ENCODE measurements at places on chromosomes 2 and 18.

- DNase-seq = no peak
Observed at GRCh38 chr2:73614105-73614504, 28.1 kb downstream of the NAT8 start.

DNA sequence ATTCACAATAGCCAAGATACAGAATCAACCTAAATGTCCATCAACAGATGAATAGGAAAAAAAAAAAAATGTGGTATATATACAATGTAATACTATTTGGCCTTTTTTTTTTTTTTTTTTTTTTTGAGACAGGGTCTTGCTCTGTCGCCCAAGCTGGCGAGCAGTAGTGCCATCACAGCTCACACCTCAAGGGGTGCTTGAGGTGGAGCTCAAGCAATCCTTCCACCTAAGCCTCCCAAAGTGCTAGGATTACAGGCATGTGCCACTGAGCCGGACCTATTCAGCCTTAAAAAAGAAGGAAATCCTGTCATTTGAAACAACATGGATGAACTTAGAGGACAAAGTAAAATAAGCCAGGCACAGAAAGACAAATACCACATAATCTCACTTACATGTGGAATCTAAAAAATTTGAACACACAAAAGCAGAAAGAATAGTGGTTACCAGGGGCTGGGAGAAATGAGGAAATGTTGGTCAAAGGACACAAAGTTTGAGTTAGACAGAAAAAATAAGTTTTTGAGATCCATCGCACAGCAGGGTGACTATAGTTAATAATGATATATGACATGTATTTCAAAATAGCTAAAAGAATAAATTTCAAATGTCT lies 26.0 kb downstream of the TLK1 start:
- DNase-seq = no peak

- no peak for DNase-seq
Observed at GRCh38 chr2:218888341-218888740, 7.7 kb downstream of the WNT10A start.

DNA sequence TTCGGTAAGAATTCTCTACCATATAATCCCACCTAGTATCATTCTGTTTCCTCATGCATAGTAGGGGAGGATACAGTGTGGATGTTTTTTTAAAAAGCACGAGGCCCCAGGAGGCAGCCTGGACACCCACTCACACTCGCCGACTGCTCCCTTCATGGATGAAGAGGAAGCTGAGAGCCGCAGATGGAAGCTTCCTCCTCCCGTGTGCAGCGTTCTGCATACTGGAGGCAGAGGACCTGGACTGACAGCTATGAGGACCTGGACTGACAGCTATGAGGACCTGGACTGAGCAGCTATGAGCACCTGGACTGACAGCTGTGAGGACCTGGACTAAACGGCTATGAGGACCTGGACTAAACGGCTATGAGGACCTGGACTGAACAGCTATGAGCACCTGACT lies 234.4 kb downstream of the NDUFA10 start:
- DNase-seq = no peak

GRCh38 chr2:162013514-162014475 lies 60.2 kb downstream of the DPP4 start:
- no peak for DNase-seq

- DNase-seq = no peak
Observed at GRCh38 chr2:42464631-42465030, 29.2 kb downstream of the KCNG3 start.

DNA sequence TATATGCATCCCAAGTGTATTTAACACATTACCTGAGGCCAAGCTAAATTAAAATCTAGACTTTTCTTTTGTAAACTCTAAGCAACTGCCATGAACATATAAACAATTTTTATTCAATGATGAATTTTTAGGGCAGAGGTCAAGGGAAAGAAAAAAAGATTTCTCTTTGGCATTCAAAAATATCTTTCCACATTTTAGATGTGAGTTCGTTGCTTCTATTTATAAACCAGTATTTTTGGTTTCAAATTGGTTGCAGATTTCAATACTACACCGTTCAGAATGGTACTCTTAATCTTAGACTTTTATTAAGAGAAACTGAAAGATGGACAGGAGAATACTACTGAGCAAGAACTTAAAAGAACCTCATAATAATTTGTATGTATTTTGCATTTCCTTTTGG lies 293.6 kb upstream of the CCDC68 start:
- no peak for DNase-seq

- DNase-seq = no peak
Observed at GRCh38 chr18:79944746-79945117, 6.7 kb downstream of the SLC66A2 start.

GRCh38 chr2:205475416-205475768 lies 206.9 kb upstream of the NRP2 start:
- no peak for DNase-seq

DNA sequence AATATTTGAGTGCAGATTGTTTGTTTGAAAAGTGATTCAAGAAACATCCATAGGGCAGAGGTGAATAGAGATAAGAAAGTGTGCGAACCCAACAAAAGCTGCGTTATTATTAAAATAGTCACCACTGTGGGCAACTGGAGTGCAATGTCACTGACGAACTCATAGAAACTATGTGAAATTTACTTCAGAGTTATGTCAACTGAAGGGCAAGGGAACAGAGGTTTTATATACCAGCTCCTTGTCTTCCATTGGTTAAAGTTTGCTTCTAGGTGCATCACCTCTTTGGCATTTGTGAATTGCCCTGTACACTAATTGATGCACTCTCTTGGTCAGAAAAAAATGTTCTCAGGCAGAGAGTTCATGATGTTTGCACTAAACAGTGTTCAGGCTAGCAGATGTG lies 110.5 kb upstream of the NYAP2 start:
- DNase-seq = no peak

DNA sequence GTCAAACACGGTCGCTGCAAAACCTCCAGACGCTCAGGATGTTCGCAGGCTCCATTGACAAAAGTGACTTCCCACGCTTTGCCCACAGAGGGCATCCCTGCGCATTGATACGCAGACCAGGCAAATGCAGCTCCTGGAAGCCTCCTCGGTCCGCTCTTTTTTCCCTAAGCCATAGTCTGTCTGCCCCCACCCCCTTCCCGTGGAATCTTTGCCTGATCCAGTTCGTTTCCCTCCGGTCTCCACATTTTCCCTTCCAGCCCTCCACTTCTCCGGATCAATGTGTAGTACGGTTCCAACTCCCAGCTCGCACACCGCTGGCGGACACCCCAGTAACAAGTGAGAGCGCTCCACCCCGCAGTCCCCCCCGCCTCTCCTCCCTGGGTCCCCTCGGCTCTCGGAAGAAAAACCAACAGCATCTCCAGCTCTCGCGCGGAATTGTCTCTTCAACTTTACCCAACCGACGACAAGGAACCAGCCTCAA lies at the start of gene DCC:
Gene DCC, plus strand, starts transcription at position 307 of the 481 bp plus-strand sequence. CDS start 591 bp downstream, outside the sequence.
- no peak for DNase-seq

DNA sequence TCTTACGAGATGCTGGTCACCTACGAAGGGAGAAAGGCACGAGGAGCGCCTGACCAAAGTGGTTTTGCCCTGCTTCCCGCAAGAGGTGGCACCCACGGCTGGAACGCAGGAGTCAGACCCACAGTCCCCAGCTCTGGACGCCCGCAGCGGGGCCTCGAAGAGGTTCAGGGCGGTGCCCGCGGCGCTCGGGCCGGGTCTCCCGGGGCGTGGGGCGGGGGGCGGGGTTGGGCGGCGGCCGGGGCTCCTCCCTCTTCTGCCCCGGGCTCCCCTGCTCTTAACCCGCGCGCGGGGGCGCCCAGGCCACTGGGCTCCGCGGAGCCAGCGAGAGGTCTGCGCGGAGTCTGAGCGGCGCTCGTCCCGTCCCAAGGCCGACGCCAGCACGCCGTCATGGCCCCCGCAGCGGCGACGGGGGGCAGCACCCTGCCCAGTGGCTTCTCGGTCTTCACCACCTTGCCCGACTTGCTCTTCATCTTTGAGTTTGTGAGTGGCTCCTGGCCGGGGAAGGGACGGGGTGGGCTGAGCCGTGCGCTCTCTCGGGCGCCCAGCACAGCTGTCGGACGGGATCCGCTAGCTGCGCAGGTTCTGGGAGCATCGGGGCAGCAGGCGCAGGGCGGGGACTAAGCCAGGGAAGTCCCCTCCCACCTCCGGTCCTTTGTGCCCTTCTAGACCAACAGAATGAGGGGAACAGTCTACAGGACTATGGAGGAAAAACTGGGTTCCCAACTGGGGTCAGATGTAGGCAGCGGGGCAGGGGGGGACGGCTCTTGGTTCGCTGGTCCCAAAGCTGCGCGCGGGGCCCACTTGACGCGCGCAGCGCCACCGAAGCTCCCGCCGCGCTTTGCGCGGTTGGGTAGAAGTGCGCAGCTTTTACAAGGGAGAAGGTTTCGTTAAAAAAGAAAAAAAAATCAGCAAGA lies at the start of gene MAL:
Gene MAL, plus strand, starts transcription at position 303 of the 914 bp plus-strand sequence. Its CDS starts 85 bp downstream, at position 388.
- no peak for DNase-seq

- DNase-seq = no peak
Observed at GRCh38 chr18:8741532-8741931, 36.2 kb downstream of the MTCL1 start.

- no peak for DNase-seq
Observed at GRCh38 chr2:203682688-203683130, 23.7 kb upstream of the CD28 start.

DNA sequence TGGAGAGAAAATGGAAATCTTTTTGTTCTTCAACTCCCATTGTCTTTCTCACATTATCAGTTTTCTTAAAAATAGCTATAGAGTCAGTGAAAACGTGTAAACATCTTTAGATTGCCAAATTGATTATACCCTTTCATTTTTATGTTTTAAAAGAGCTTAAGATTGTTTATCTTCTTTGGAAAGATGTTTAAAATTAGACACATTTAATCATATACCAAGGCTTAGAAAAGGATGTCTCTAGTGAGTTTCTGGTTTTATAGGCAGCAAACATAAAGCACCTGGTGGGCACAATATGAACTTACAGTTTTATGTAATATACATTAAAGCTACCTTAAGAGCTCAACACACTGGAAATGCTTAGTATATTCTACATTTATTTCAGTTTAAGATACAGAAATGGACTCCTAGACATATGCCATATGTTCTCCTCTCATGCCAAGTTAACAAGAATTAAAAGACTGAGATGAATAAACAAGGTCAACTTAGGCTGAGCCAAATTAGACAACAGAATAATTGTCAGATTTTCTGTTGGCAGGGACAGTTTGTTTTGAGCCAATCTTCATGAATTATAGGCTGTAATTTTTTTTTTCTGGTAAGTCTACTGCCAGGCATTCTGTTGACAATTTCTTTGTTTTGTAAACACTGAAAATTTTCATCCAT lies 112.7 kb downstream of the OTX1 start:
- no peak for DNase-seq

DNA sequence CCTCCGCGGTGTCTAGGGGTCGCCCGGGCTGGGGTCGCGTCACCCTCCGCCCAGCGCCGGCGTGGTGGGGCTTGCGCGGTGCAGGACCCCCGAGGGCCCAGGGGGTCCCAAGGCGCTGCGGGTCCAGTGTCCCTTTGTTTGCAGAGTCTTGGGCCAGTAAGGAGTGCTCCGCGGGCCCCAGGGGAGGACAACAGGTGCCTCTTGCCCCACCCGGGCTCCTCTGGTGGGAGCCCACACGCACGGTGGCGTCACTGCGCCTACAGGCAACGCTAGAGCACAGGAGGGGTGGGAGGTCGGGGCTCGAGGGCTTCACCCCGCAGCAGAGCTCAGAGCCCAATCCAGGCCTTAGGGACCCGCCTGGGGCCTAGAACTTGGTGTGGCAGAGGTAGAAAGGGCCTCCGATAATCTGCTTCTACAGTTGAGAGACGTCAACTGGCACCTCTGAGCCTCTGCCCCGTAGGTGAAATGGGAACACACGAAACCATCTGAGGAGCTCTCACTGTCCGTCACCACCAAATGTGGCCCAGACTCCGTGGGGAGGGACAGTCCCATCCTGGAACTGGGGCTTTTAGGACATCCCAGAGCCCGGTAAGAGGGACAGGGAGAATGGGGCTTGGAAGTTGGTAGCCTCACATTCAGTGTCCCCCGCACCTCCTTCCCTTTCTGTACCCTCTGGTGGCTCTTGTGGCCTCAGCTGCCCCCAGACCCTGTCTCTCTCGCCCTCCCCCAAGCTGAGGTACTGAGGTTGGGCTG lies 1.4 kb downstream of the ARID5A start:
- DNase-seq = no peak

DNA sequence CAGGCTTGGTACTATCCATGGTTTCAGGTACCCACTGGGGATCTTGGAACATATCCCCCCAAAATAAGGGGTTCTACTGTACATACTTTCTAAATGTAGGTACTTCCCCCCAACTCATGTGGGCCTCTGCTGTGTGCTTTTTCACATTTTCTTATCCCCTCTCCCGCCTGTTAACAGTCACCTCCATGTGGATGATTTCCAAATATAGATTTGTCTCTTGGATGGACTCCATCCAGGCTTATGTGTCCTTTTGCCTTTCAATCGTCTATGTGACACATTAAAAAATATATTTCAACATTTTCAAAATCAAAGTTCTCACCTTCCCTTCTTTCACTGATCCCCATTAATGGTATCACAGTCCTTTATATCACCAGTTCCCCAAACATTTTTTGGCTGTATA lies 44.4 kb downstream of the OSBPL6 start:
- DNase-seq = no peak

GRCh38 chr2:35787302-35788031 lies 568.1 kb upstream of the CRIM1 start:
- DNase-seq = no peak

DNA sequence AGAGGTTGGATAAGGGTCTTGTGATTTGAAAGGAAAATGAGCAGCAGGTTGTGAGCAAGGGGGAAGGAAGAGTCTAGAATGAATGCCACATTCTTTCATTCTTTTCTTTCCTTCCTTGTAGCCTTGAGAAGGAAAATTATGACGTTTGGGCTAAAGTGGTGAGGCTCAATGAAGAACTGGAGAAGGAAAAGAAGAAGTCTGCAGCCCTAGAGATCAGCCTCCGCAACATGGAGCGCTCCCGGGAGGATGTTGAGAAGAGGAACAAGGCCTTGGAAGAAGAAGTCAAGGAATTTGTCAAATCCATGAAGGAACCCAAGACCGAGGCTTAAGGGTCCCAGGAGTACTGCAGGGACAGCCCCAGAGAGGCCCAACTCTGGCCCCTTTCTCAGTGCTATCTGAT lies 45.3 kb downstream of the BMP10 start:
- DNase-seq = no peak

- no peak for DNase-seq
Observed at GRCh38 chr18:52715991-52716390, 376.0 kb downstream of the DCC start.

GRCh38 chr2:72980535-72981217 lies 63.4 kb downstream of the EMX1 start:
- no peak for DNase-seq

- peak; percentile 20 for DNase-seq
Observed at GRCh38 chr2:49129034-49129433, 25.3 kb downstream of the FSHR start.

- no peak for DNase-seq
Observed at GRCh38 chr2:209577376-209578357, 153.8 kb downstream of the MAP2 start.
